ENCODE measurements at places on chromosomes 13 and 19.

DNA sequence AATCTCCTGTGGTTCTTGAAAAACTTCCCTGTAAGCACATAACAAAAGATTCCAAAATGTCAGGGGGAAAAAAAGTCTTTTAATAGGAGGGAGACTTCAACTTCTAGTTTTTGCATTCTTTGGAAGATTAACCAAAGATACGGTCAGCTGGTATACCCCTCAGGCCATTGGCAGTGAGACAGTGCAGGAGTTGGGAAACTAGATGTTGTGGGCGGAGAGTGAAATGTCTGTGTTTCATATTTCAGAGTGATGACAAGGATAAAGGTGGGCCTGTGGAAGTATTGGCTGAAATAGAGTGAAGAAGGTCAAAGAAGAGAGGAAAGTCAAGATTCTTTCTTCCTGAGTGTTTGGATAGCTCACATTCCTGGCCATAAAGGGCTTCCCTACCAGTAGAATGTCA, 40.8 kb downstream of the CYP2B6 start:
- DNase-seq = no peak

DNA sequence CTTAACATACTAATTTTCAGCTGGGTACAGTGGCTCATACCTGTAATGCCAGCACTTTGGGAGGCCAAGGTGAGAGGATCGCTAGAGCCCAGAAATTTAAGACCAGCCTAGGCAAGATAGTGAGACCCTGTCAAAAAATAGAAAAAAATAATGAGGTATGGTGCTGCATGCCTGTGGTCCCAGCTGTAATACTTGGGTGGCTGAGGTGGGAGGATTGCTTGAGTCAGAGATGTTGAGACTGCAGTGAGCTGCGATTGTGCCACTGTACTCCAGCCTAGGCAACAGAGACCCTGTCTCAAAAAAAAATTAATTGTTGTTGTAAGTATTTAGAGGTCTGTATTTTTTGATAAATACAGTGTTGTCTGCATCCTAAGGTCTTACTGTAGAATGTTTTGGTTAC, 66.8 kb downstream of the FNDC3A start:
- no peak for DNase-seq

DNA sequence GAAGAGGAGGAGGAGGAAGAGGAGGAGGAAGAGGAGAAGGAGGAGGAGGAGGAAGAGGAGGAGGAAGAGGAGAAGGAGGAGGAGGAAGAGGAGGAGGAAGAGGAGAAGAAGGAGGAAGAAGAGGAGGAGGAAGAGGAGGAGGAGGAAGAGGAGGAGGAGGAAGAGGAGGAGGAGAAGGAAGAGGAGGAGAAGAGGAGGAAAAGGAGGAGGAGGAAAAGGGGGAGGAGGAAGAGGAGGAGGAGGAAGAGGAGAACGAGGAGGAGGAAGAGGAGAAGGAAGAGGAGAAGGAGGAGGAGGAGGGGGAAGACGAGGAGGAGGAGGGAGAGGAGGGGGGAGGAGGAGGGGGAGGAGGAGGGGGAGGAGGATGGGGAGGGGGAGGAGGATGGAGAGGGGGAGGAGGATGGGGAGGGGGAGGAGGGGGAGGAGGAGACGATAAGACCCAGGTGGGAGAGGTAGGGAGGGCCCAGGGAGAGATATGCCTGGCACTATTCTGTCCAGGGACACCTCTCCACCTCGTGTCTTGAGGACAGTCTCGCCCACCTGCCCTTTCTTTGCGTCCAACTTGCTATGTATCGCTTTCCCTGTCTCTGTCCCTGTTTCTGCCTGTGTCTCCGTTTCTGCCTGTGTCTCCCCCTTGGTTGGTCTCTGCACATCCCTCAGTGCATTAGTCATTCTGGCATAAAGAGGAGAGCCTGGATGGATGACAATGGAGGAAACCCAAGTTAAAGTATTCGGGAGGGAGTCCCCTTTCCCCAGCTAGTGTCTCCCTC, 7.1 kb upstream of the KLK5 start:
- no peak for DNase-seq

- no peak for DNase-seq
Measured at GRCh38 chr19:29953352-29954247, 11.6 kb downstream of the URI1 start.

DNA sequence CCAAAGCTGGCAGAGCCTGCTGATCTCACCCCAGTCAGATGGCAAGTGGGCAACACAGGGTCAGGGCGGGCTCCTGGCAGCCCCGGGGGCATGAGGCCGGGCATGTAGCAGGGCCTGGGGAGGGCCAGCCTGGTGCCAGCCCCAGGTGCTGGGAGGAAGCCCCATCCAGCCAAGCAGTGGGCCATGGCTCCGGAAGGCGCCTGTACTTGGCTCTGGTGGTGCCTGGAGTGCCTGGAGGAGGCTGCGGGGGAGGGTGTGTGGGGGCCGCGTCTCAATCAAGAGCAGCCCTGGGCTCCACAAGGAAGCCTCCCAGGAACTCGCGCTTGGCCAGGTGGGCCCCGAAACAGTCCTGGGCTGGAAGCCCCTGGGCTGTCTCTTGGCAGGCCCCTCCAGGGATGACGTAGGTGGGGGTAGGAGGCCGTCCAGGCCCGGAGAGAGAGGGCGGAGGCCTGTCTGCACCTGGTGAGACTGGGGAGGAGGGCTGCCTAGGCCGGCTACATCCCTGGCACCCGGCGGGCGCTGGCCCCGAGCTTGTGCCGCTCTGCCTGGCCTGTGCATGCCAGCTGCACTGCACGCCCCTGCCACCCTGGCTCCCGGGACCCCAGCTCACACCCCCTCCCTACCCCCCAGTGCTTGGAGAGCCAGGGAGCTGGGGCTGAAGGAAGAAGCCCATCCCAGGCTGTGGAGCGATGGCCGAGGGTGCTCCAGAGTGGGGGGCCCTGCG, 45.9 kb downstream of the COMP start:
- no peak for DNase-seq

- no peak for DNase-seq
Measured at GRCh38 chr19:1811942-1812425, at the start of gene ATP8B3. TSS of gene ATP8B3 (minus strand) at chr19:1812276. CDS start at chr19:1811736, 540 bp downstream.

DNA sequence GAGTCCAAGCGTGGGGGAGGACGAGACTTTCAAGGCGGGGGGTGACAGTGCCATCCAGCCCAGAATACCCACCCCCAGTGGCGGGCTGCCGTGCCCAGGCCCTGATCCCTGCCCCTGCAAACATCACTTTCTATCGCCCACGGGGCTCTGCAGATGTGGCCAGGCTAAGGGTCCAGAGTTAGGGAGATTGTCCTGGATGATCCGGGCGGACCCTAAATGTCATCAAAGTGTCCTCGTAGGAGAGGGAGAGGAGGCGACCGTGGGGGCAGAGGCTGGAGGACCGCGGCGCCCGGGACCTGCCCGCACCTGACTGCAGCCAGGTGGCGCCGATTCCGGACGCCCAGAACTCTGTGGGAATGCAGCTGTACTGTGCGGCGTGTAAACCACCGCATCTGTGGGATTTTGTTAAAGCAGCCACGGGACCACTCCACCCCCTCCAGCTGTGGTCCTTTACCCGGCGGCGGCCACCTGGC, 32.4 kb downstream of the GJA3 start:
- DNase-seq = no peak

DNA sequence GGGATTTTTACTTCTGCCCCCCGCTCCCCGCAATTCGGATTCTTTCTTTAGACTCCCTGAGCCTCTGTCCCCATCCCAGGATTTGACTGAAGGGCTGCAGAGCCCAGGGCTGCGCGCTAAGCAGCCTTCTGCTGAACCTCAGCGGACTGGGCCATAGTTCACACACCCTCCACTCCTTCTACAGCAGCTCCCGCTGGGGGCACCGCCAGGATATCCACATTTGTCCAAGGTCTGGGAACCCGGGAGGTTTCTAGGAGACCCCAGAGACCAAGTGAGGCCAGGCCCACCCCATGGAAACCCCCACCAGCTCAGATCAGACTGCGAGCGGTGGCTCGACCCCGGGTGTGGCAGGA, 463.3 kb downstream of the ITGBL1 start:
- DNase-seq = no peak

- no peak for DNase-seq
Measured at GRCh38 chr19:31960474-31960873, 384.9 kb upstream of the ZNF507 start.

Data from HS-27A (cell line).